ENCODE measurements at places on chromosomes 16 and 17.

GRCh38 chr17:44919885-44920564 lies 4.7 kb upstream of the GFAP start:
- no peak for DNase-seq

DNA sequence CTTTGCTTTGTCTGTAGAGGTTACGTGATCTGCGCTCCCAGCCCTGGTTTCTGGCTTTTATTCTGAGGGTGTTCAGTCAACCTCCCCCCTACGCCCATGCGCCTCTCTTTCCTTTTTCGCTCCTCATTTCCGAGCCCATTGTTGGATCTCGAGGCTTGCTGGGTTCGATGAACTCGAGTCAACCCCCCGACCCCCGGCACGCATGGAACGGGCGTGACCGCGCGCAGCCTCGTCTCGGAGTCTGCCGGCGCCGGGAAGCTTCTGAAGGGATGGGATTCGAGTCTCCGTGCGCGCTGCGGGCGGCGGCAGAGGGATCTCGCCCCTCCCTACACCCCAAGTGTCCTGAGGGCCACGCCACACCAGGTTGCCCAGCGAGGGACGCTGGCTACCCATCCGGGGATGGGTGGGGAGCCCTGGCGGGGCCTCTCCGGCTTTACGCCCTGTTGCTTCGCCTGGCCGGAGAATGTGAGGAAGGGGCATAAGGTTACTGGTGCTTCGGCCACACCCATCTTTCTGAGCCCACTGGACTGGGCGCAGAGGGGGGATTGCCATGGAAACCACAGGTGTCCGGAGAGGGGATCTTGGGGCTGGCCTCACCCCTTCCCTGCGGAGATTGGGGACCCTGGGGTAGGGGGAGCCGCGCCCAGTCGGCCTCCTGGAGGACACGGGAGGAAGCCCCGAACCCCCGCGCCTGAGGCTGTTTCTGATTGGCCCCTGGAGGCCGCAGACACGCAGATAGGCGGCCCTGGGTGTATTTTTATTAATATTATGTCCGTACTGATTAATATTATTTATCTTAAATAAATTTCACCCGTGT lies 1.8 kb downstream of the MAPT start:
- no peak for DNase-seq

DNA sequence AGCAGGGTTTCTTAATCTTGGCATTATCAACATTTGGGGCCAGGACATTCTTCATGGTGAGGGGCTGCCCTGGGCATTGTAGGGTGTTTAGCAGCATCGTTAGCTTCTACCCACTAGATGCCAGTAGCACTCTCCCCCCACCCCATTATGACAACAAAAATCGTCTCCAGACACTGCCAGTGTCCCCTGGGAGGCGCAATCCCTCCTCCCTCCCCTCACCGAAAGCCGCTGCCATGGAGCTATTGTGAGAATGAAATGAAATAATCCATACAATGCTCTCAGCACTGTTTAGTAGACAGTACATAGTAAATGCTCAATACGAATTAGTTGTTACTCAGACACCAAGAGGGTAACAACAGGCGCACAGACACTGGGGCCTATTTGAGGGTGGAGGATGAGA lies 502.9 kb downstream of the NPIPA7 start:
- DNase-seq: no peak

DNA sequence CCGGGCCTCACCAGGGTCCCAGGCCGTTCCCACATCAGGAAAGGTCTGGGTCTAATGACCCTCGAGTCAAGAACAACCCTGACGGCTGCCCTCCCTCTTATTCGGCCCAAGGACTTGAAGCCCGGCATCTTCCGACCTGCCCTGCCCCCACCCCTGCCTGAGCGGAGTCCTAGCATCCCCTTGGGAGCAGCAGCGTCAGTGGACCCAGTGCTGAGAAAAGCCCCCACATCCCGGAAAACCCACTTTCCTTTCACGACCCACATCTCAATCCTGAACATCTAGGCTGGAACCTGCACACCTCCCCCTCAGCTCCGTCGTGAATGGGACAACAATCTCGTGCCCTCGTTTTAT lies 769 bp downstream of the TMEM88 start:
- no peak for DNase-seq

GRCh38 chr16:3589441-3589921 lies 12.3 kb upstream of the NLRC3 start:
- no peak for DNase-seq

- no peak for DNase-seq
These were observed 24.1 kb downstream of the GSE1 start for GRCh38 chr16:85637061-85637807.

- no peak for DNase-seq
These were observed 46.6 kb upstream of the METRNL start for GRCh38 chr17:83032781-83033180.

- no peak for DNase-seq
These were observed 324.0 kb downstream of the SNX29 start for GRCh38 chr16:12300490-12300889.

DNA sequence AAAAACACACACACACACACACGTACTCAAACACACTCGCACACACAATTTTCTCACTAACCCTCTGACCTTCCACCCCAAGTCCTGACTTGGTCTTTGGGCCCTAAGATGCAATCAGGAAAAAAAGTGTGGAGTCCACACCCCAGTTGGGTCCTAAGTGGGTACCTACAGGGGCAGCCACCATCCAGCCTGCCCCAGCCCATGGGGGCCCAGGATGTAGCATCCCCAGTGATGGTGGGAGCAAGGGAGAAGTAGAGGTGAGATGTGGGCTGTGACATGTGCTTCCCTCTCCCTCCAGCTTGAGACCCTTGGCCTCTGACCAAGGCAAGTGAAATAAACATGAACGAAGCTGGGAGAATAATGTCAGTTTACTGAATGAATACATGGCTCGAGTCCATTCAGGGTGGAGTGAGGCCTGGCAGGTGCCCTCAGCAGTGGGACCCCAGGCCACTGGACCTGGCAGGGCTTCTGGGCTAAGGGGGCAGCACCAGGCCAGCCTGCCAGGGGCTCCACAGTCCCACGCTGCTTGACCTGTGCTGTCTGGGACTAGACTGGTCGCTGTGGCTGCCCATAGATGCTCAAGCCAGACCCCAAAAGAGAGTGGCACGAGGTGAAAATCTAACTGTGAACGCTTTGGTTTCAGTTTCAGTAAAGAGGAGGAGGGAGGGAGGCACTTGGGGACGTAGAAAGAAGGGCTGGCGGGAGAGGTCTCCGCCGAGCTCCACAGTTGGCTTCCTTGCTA lies 73.7 kb downstream of the MRC2 start:
- DNase-seq: no peak

DNA sequence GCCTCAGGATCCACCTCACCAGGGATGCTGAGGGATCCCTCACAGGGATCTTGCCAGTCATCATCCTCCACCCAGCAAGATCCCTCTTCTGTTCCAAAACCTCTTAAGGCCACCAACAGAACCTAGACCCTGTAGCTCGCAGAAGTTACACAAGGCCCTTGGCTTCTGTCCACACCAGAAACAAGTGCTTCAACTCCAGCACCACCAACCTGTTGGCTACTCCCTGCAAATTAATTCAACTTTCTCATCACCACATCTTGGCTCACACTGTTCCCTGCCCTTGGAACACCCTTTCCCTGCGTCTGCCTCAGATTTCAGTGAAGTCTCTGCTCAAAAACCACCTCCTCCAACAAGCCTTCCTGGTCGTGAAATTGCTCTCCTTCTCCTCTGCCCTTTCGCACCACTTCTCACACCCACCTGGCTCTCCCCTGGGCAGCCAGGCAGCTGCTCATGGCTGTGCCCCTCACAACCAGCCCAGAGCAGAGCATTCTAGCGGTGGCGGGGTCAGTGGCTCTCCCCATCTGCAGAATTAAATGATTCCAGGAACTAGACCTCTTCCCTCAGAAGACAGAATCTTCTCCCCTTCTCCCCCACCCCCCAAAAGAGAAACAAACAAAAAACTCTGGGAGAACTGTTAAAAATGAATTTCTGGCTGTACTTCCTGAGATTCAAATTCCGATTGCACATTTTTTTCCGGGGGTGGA lies 1.8 kb downstream of the PLLP start:
- no peak for DNase-seq

DNA sequence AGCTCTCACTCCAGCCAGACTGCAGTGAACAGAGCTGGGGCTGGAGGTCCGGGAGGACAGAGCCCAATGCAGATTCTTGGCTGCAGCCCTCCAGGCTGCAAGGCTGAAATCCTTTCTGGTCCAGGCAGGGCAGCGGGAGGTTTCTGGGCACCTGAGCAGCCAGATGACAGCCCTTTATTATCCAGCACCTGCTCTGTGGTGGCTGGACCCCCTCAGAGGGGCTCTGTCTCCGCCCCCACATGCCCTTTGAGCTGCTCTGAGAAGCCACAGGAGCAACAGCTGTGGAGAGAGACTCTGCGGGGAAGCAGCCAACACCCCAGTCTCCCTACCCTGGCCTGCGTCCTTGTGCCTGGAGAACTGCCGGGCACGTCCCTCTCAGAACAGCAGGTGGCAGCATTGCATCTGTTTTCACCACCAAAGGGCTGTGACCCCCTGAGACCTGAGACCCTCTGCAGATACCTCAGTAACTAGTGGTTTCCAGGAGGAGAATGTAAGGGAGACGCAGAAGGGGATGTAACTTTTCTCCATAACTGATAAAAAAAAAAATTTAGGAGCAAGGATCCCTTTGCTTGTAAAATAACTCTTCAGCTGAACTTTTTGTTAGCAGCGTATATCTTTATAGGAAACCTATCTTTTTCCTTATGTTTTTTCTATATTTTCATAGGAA lies 3.7 kb upstream of the CNP start:
- peak; percentile 24 for DNase-seq

- no peak for DNase-seq
These were observed 190.7 kb downstream of the AXIN2 start for GRCh38 chr17:65370669-65371131.

- DNase-seq: no peak
These were observed 32.4 kb downstream of the WWP2 start for GRCh38 chr16:69794486-69794885.

- DNase-seq: no peak
These were observed 13.0 kb downstream of the CDH13 start for GRCh38 chr16:82639666-82640336.

GRCh38 chr17:80811181-80812105 lies 180.2 kb upstream of the CHMP6 start:
- DNase-seq: no peak

GRCh38 chr17:64005734-64006167 lies 7.6 kb downstream of the PRR29 start:
- no peak for DNase-seq

DNA sequence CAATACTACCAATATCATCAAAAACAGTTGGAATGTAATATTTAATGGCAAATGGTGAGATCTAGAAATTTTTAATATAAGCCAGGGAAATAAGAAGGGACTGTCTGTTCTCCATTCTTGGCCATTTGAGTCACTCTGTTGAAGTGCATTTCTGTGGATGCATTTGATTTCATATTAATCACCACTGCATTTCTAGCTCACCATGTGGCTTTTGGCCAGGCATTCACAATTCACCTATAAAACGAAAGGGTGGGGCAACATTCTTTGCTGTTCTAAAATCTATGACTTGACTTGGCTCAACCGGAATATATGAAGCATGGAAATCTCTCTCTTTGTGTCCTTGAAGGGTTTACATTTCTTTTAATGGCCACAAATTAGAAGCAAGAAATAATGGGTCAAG lies 483.0 kb downstream of the SLC39A11 start:
- no peak for DNase-seq

DNA sequence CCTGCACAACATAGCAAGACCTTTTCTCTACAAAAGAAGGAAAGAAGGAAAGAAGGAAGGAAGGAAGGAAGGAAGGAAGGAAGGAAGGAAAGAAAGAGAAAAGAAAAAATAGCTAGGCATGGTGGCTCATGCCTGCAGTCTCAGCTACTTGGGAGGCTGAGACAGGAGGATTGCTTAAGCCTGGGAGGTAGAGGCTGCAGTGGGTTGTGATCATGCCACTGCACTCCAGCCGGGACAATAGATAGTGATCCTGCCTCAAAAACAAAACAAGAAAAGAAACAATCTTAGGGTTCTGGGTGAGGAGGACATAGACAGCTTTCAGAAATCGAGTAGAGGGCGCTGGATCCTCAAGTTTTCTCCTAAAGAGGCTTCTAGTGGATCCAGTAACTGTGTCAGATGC lies 59.7 kb upstream of the CLEC3A start:
- no peak for DNase-seq

DNA sequence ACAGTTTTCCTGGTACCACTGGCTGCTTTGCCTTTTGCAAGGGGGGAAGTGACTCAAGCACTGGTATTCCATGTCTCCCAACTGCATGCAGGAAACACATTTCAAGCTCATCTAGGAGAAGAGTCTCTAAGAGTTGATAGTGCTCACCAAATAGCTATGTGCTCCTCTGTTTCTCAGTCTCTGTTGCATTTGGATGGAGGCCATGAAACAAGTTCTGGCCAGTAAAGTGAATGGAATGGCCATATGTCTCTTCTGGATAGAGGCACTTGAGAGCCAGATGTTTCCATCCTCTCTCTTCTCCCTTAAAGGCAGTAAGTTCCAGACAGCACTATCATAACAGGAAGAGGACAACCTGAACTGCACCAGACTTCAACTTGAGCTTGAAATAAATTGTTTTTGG lies 60.6 kb downstream of the C16orf82 start:
- DNase-seq: no peak

GRCh38 chr16:65827231-65827630 lies 539.3 kb upstream of the CDH5 start:
- DNase-seq: no peak

DNA sequence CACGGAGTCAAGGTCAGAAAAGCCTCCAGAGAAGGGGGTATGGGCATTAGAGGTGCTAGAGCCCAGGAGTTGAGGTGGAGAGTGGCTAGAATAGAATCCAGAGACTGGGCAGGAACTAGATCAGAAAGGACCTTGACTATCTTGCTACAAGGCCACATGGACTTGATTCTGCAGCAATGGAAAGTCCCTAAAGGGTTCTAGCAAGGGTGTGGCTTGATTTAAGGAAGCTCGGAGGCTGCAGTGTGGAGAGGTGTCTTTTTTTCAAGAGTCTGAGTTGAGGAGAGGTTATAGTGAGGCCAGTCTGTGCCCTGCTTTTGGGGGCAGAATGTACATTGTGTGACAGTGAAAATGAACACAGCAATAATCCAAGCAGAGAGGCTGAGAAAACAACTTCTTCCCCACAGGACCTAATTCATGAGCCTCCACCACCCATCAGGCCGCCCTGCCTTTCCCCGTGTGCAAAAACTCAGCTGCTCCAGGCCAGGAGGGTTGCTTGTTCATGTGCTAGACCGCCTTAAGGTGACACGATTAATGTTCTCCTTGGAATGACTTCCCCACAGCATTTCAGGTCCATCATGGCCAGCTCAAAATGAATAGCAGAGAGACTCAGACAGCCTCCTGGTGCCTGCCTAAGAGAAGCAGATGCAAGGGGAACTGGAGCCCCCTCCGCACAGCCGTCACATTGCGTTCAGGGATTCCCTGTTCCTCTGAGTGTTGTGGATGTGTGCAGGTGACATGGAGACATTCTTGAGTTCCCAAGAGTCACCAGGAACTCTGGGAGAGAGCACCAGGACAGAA lies 8.7 kb upstream of the BEAN1 start:
- no peak for DNase-seq

DNA sequence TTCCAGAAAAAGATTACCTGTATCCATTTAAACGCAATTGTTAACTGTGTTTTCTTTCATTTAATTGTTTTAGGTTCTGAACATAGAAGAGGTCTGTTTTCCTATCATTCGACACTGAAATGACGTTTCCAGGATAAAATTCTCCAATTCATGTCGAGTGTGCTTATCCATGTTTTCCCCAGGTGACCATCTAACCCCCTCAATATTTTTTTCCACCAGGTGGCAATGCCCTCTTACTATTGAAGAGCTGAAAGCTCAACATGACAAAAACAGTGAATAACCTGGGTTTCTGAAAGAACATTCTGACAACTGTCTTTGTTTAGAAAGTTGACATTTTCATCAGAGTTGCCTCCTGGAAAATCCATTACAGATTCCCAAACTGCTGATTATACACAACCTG lies 948.7 kb downstream of the KCNJ2 start:
- DNase-seq: no peak

GRCh38 chr16:86836503-86837129 lies 258.3 kb downstream of the FOXL1 start:
- DNase-seq: no peak
